ENCODE measurements at places on chromosomes 2 and 18.

GRCh38 chr2:156841321-156841720 is 405.1 kb downstream of the GPD2 start:
- no peak for DNase-seq

DNA sequence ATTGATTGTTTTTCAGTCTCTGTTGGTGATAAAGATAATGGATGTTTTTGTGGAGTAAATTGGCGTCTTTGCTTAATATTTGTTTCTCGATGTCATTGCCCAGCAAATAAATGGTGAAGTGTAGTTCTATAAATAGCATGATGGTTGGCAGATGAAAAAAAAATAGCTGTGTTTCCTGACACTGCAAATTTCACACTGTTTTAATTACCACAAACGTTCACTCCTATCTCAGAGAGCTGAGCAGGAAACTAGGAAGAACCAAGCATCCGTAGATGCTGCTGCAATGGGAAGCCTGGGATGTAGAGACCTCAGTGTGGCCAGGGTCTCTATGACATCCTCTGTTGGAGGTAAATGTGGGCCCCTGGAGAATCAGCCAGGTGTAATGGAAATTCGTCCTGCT is 183.2 kb downstream of the CYRIA start:
- no peak for DNase-seq

DNA sequence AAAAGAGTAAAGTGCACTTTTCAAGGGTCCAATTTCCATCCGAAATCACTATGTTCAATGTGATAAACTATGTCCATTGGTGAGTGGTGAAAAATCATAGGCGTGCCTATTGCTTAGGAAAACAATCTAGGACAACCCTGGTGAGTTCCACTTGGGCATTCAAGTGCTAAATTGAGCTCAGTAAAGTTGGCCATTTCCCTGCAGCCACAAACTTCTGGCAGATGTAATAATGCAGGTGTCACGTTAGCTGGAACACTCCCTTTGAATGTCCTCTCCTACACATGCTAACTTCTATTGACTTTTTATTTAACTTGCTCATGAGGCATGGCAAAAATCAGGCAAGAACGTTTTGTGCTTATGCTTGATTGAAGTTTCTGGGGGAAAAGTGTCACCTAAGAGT is 67.1 kb downstream of the CPS1 start:
- DNase-seq = no peak

- no peak for DNase-seq
Measured at GRCh38 chr18:44754567-44754966, 73.9 kb downstream of the SETBP1 start.

- DNase-seq = no peak
Measured at GRCh38 chr2:65605058-65605742, 172.8 kb upstream of the SPRED2 start.

- no peak for DNase-seq
Measured at GRCh38 chr18:58195278-58195765, 151.3 kb downstream of the NEDD4L start.

GRCh38 chr2:119929537-119929936 is 83.3 kb upstream of the EPB41L5 start:
- peak; percentile 8 for DNase-seq

- DNase-seq = peak; percentile 96
Measured at GRCh38 chr2:84516234-84516986, at the start of gene DNAH6. Gene DNAH6 (plus strand): TSS chr2:84516498. CDS start chr2:84517827, 1,329 bp downstream.

GRCh38 chr2:170481201-170481600 is 233.9 kb upstream of the SP5 start:
- DNase-seq = no peak

DNA sequence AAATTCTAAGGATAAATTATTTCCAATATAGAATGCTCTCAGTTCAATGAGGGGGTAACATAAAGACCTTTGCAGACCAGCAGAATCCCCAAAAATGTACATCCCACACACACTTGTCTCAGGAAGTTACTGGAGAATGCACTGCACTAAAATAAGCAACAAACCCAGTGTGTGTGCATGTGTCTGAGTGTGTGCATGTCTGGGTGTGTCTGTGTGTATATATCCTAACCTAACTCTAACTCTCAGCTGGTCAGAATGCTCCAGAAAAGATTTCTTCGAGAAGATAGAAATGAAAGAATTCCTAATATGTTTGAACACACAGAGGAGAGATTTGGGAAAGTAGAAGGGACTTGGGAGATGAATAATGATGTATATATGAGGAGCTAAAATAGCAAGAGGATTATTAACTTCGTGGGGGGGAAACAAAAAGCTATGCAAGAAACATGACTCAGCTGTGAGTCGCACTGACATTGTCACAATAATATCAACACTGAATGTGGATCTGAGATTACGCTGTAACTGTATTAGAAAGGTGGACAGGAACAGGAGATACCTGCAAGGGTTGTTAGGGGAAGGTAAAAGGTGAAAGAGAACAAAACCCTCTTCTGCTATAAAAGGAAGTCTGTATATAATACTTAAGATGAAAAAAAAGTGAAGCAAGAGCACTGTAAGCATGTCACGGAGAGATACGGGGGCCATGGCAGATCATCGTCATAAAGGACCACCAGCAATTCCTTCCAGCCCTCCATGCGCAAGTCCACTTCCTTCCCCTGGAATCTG is 11.1 kb downstream of the COLEC12 start:
- DNase-seq = peak; percentile 54

DNA sequence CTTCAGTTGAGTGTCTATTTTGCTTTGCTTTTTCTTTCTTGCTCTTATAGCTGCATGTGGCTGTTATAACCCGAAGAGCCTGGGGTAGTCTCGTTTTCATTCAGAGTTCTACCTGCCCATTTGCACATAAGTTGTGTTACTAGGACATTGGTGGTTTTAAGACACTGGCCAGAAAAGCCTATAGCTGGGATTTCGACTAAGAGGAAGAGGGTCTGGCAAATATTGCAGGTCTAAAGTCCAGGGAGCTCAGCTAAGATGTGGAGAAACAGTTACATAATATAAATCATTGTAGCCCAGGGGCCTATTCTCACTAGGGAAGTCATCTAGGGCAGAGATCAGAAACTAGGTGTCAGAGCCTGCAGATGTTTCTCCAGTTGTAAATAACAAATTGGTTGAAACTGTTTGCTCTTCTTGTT is 120.8 kb downstream of the BABAM2 start:
- DNase-seq = no peak

- no peak for DNase-seq
Measured at GRCh38 chr18:53553030-53553429, 671.4 kb downstream of the MBD2 start.

DNA sequence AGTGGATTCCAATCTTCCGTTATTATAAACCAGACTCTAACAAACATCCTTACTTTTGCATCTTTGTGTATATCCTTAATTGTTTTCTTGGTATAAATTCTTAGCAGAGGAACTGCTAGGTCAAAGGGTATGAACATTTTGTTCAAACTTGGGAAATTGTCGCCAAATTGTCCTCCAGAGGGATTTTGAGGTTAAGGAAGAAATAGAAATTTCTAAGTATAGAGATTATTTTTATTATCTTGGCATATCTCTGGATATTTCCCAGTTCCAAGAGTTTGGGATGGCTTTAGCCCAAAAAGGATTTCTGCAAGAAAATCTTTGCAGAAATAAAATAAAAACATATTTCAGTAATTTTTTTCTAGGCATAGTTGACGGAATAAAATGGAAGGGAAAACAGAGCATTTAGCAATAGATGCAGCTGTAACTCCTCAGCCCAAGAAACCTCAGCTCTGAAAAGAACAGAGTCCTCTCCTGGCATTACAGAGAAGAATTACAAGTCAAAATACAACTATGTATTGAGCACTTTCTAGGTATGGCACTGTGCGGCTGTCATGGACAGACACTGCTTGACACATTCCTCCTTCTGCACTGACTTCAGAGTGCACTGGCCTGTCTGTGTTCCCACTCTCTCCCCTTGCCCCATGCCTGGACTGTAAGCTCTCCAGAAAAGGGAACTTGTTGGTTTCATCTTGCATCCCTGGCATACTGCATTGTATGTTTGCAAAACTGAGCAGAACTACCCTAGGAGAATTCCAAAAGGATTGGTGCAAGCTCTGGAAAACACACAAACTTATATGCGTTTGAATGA is 117.3 kb upstream of the STON1 start:
- peak; percentile 13 for DNase-seq

- no peak for DNase-seq
Measured at GRCh38 chr2:20569464-20570223, 81.3 kb downstream of the HS1BP3 start.

DNA sequence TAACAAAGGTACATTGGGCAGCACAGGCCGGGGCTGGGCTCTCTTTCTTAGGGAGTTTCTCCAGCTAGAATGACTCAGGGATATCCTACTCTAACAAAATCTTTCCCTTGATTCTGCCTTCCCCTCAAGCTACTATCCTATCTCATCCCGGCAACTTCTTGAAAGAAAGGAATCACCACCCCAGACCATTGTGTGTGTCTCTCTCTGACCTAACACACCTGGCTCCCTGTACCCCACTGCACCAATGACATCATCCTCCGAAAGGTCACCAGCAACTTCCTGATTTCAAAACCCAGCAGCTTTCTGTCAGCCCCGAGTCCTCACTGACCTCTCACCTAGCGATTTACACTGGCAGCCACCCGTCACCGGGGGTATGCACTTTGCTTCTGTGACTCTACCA is 72.1 kb upstream of the MAP4K4 start:
- no peak for DNase-seq

Measured in choroid plexus epithelial cell (primary cell).